ENCODE measurements at places on chromosomes 4 and X. TPM values are rescaled to one million over a fixed set of nuclear protein-coding genes. Genes with fewer than 3 reads are reported as not detected.

GRCh38 chr4:109739547-109739946 lies 9.7 kb upstream of the PLA2G12A start:
- DNase-seq = no peak

Gene CENPE
- total RNA-seq = 69.6 TPM

Gene CHST7
- 2.0 TPM for total RNA-seq

Gene TRIM60
- not detected for total RNA-seq

Gene FABP2
- not detected for total RNA-seq

Measured in natural killer cell treated with Interleukin-12 subunit alpha and Interleukin-12 subunit beta and Interleukin-15 and Interleukin-18, amount 100 ng/mL, for 72 hours (primary cell).